NCI-H2081 (cell line): ENCODE measurements at places on chromosomes 11 and 22.

DNA sequence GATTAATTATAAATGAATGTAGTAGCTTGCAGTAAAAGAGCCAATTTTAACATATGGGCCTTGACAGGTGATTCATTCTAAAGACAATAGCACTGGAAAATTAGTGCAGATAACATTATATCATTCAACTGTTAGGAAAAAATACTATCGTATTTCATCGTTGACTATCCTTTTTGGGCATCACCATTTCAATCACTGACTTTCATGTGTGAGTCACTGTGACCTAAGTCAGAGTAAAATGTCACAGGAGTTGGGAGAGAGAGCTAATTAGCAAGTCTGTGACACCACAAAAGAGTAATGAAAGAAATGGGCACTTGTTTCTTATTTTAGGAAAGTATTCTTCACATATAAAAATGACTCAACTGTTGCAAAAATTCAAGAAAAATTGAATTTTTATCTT lies 253.8 kb upstream of the CNTN5 start:
- DNase-seq = no peak

GRCh38 chr11:120914601-120915000 lies 109.3 kb upstream of the TBCEL start:
- no peak for DNase-seq

GRCh38 chr11:17277024-17277584 lies 565 bp downstream of the NUCB2 start:
- no peak for DNase-seq

- peak; percentile 91 for DNase-seq
Observed at GRCh38 chr11:12110201-12110713, at the start of gene MICAL2. Gene MICAL2 (plus strand): TSS chr11:12110590. CDS start chr11:12162156, 51,566 bp downstream.

DNA sequence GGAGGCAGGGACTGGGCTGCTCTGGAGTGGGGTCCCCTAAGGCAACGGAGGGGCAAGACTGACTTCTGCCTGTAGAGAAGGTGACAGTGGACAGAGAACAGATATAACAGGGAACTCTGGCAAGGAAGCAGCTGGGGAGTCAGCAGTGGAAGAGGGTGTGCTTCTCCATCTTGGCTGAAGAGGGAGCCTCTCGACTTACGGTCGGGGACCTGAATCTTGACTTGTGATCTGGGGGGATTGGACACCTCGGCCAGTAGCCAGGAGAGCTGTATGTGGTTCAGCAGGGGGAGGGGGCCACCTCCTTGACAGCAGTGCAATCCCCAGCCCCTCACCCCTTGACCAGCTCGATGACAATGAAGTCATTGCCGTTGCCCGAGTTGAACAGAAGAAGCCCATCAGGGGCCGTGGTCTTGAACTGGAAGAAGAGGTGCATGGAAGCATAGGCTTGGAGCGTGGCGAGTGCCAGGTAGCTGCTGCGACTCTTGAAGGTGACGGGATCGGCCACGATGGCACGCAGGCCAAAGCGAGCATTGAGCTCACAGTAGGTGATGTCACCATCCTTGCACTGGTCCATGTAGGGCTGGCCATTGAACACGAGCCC lies 60.0 kb downstream of the SLC22A12 start:
- DNase-seq = no peak

DNA sequence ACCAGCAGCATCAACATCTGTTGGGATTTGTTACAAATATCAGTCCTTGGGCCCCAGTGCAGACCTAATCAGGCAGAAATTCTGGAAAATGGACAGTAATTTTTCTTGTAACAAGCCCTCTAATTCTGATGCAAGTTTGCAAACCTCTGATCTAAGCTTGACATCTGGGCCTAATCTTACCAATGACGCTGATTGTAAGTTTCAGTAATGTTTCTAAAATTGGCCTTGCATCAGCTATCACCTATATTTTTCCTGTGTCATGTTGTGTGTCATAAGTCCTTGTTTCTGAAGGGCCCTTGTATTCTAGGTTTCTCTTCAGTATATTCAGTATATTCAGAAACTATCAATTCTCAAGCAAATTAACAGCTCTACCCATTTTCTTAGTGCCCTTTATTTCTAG lies 36.4 kb downstream of the ZNF215 start:
- no peak for DNase-seq

DNA sequence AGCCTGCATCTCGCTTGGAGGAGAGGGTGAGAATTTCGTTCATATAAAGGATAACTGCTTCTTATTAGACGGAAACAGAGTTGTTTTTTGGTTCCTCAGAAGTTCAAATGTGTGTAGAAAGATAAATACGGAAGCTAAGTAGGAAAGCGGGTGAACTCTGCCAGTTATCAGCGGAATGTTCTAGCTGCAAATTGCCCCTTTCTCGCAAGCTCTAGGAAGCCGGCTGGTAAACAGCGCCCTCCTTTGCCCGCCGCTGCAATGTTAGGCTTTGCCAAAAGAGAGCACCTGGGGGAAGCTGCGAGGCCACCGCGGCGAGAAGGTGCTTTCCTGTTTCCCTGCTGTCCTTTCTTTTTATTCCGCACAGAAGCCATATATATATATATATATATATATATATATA lies 67.0 kb downstream of the IGLL5 start:
- DNase-seq = peak; percentile 8

- DNase-seq = no peak
Observed at GRCh38 chr11:62153087-62153395, 29.2 kb downstream of the INCENP start.

DNA sequence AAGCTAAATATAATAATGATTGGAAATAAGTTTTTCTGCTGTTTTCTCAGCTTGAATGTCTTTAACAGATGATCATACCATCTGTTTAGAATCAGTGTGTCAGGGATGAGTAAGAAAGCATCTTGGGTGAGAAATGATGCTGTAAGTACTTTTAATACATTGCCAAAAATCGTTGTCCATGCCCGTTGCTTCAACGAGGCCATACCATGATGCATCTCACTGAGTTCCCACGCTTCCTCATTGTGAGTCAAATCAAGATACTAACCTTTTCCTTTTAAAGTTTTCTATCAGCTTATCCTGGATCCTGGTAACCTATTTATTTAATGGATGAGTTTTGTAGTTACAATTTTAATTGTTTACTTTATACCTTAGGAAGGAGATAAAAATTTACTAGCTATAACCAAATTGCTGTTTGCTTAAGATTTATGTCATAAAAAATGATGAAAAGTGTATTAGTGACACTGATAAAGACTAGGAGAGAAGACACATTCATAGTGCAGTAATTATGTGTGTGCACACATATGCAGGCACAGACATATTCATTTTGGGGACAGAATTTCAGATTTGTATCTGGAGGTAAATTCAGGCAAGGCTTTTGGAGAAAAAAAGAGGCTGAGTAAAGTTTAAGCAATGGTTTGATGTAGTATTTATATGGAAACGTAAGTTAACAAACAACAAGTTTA lies 154.8 kb downstream of the UVRAG start:
- DNase-seq = no peak

DNA sequence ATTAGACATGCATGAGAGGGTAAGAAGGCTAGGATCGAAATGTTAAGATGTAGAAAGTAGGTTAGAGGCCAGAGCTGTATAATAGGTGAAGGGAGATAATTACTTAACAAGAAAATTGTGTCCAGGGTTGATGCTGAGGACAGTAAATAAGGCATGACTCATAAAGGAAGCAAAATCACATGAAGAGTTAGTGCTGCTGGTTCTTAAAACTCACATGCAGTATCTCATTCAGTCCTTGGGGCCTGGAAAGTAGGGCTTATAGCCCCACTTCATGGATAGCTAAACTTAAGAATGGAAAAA lies 130.2 kb downstream of the NCAM1 start:
- DNase-seq = peak; percentile 22

- no peak for DNase-seq
Observed at GRCh38 chr11:7506243-7506642, 7.6 kb upstream of the PPFIBP2 start.

- DNase-seq = no peak
Observed at GRCh38 chr11:88420165-88420791, 82.7 kb upstream of the CTSC start.

DNA sequence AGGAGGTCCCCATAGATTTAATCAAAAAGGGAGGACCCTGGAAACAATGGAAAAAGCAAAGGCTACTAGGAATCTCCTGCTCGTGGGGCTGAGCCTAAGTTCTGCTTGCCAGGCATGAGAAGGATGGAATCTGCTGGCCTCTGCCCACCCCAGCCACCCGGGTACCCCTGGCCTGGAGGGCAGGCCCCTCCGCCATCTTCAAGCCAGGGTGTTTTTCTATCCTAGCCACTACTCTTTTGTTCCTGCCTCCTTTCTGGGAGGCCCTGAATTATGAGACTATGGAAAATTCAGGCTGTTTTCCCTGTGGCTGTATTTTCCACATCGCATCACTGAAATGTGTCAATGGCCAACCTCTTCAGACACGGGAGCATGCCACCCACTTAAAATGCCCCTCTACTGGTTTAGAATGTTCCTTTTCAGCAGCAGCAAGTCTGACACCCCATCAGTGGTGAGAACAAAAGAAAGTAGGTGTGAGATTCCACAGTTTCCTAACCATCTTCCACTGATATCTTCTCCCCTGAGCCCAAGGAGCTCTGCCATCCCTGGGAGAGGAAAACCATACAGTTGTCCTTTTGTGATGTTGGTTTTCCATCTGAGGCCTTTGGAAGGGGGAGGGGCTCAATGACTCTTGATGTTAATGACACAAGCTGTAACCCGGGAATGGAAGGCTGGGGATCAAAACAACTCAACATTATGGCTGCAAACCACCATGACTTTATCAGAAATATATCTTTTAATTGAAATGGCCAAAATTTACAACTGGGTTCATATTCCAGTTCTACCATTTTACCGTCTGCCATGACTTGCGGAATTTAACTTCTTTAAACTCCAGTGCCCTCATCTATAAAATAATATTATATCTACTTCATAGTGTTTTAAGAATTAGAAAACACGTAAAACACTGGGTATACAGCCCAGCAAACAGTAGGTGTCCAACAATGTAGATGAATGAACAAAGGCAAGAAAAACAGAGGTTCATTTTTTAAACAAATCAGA lies 22.2 kb downstream of the DKK3 start:
- no peak for DNase-seq

- no peak for DNase-seq
Observed at GRCh38 chr11:66101066-66101464, 31.0 kb downstream of the PACS1 start.

DNA sequence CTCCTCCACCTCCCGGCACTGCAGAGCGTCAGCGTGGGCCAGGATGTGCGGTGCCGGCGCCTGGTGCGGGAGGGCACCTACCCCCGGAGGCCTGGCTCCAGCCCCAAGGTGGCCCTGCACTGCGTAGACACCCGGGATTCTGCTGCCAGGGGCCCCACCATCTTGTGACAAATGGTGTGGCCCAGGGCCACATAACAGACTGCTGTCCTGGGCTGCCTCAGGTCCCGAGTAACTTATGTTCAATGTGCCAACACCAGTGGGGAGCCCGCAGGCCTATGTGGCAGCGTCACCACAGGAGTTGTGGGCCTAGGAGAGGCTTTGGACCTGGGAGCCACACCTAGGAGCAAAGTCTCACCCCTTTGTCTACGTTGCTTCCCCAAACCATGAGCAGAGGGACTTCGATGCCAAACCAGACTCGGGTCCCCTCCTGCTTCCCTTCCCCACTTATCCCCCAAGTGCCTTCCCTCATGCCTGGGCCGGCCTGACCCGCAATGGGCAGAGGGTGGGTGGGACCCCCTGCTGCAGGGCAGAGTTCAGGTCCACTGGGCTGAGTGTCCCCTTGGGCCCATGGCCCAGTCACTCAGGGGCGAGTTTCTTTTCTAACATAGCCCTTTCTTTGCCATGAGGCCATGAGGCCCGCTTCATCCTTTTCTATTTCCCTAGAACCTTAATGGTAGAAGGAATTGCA lies 13.5 kb downstream of the TSKU start:
- DNase-seq = no peak

GRCh38 chr11:68950270-68950669 lies 30.5 kb downstream of the MRGPRD start:
- DNase-seq = no peak

GRCh38 chr11:13897646-13898276 lies 64.8 kb upstream of the SPON1 start:
- DNase-seq = peak; percentile 61

- DNase-seq = no peak
Observed at GRCh38 chr22:36554098-36554497, 25.1 kb upstream of the EIF3D start.

GRCh38 chr22:18927573-18927972 lies 8.5 kb downstream of the PRODH start:
- no peak for DNase-seq

GRCh38 chr11:134664447-134665187 lies 252.6 kb upstream of the B3GAT1 start:
- DNase-seq = no peak

- no peak for DNase-seq
Observed at GRCh38 chr11:47087801-47088200, 88.9 kb downstream of the ARFGAP2 start.

GRCh38 chr11:7595016-7595866 lies 78.1 kb downstream of the CYB5R2 start:
- DNase-seq = no peak

DNA sequence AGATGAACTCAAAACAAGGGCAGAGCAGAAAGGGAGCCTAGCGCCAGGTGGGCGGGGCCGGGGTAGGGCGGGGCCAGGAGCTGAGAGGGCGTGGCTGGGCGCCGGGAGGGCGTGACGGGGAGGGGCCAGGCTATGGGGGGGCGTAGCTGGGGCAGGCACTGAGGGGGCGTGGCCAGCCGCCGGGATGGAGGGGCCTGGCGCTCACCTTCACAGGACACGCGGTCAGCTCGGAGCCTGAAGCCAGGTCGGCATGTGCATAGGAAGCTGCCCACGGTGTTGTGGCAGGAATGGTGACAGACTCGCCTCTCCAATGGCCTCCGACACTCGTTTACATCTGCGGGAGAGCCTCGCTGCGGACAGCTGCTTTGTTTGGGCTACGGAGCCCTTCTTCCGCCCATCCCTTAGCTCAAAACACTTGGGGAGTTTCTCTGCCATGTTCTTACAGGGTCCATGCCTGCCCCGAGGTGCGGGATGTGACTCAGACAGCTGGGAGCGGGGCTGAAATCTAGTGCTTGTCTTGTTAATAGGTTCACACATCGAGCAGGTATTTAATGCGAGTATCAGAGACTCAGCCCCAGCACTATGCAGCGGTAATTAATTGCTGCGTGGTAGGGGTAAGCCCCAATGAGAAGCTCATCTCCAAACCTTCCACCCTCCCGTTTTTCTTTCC lies 13.4 kb downstream of the VWCE start:
- no peak for DNase-seq

- DNase-seq = peak; percentile 46
Observed at GRCh38 chr11:75445315-75445953, 12.4 kb upstream of the KLHL35 start.

GRCh38 chr22:36316419-36316818 lies 63.5 kb downstream of the APOL1 start:
- no peak for DNase-seq

- no peak for DNase-seq
Observed at GRCh38 chr11:75313513-75314272, 37.8 kb downstream of the ARRB1 start.

DNA sequence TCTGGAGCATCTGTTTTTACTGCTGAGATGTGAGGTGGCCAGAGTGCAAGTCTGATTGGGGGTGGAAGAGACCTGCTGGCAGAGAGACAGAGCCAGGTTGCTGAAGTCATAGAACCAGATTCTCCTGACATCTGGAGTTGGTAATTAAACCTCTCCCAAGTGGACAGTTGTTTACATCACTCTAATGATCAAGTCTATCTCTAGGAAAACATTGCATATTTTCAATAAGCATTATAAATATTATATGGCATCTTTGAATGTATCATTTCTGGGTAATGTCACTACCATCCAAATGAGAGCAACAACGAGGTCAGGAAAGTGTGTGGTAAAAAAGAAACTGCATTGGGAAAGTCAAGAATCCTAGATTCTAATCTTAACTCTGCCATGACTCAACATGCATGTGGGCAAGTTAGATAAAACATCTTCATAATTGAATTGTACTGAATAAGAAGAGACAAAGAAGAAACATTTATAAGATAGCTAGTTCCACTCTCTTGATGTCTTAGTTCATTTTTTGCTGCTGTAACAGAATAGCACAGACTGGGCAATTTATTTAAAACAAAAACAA lies 351.2 kb upstream of the API5 start:
- no peak for DNase-seq
